ENCODE measurements at places on chromosomes 5 and 9. TPM values are rescaled to one million over a fixed set of nuclear protein-coding genes. Genes with fewer than 3 reads are reported as not detected.

Gene RAB3C
- total RNA-seq = not detected

Gene TSSK1B
- total RNA-seq = 0.52 TPM

Gene S1PR3
- total RNA-seq = 10.5 TPM

Gene INSL4
- total RNA-seq = not detected

Gene SPRY4
- total RNA-seq = 27.2 TPM

Gene CTNNA1
- 391 TPM for total RNA-seq

Gene ZNF622
- 37.2 TPM for total RNA-seq

Gene PCDHGA9
- 11.1 TPM for total RNA-seq

Gene ERBIN
- 330 TPM for total RNA-seq

Gene SLC36A3
- not detected for total RNA-seq

Gene CTSV
- total RNA-seq = 0.26 TPM

Gene RECK
- total RNA-seq = 126 TPM

Gene RNF183
- not detected for total RNA-seq

Gene PTGS1
- 2.8 TPM for total RNA-seq

Gene MAMDC2
- total RNA-seq = 16.9 TPM

Gene CCL21
- total RNA-seq = not detected

Gene EMB
- 2.2 TPM for total RNA-seq

Gene BBLN
- 43.0 TPM for total RNA-seq

Gene GABBR2
- total RNA-seq = 0.11 TPM

Gene HAUS6
- 19.2 TPM for total RNA-seq

Gene PCDHGA2
- 4.7 TPM for total RNA-seq

Gene UIMC1
- 35.5 TPM for total RNA-seq

Gene CSF1R
- total RNA-seq = not detected

Gene MELK
- 18.2 TPM for total RNA-seq

Gene ACTBL2
- not detected for total RNA-seq

Gene SELENOP
- total RNA-seq = 229 TPM

Gene STPG3
- not detected for total RNA-seq

Gene LHX6
- not detected for total RNA-seq

Gene PPP3R2
- not detected for total RNA-seq

Gene LCN15
- not detected for total RNA-seq

Gene KIF4B
- total RNA-seq = not detected

Gene GPX3
- 97.7 TPM for total RNA-seq

Gene ELAVL2
- total RNA-seq = not detected

Gene GMCL2
- total RNA-seq = not detected

Gene RAPGEF6
- total RNA-seq = 18.9 TPM

Gene RLN2
- not detected for total RNA-seq

Gene SEMA5A
- 19.6 TPM for total RNA-seq

Gene PCDHA3
- 0.11 TPM for total RNA-seq

Gene NELFB
- 40.1 TPM for total RNA-seq

Gene PCDHB5
- 2.9 TPM for total RNA-seq

Gene FOXI1
- total RNA-seq = not detected

Gene ORM2
- total RNA-seq = not detected

Gene EIF4E1B
- total RNA-seq = not detected

Gene LAMC3
- total RNA-seq = under 0.01 TPM

Gene SH3RF2
- 11.9 TPM for total RNA-seq

Gene HTR4
- total RNA-seq = 0.11 TPM

Measured in articular chondrocyte of knee joint (primary cell).